Osteoblast (primary cell): ENCODE measurements at places on chromosomes 16 and 17. TPM values are rescaled to one million over a fixed set of nuclear protein-coding genes. Genes with fewer than 3 reads are reported as not detected.
A peak's percentile ranks its signal among the peaks of the same experiment; 100 is the strongest.

Gene G6PC1
- not detected in 2 replicates for total RNA-seq

GRCh38 chr17:33779234-33779591, 475.9 kb upstream of the CCL2 start:
- DNase-seq, result peak; percentile 73

DNA sequence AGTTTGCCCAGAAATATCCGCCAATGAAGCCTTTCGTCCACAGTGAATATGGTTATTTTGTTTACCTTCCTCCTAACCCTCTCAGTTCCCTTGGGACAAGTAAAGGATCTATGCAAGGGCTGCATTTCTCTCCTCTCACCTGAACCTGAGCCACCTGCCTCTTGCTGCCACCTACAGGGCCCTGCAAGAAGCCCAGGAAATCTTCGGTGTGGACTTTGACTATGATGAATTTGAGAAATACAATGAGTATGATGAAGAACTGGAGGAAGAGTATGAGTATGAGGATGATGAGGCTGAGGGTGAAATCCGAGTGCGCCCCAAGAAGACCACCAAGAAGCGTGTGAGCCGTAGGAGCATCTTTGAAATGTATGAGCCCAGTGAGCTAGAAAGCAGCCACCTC, 14.0 kb downstream of the SUPT6H start:
- DNase-seq, result no peak

DNA sequence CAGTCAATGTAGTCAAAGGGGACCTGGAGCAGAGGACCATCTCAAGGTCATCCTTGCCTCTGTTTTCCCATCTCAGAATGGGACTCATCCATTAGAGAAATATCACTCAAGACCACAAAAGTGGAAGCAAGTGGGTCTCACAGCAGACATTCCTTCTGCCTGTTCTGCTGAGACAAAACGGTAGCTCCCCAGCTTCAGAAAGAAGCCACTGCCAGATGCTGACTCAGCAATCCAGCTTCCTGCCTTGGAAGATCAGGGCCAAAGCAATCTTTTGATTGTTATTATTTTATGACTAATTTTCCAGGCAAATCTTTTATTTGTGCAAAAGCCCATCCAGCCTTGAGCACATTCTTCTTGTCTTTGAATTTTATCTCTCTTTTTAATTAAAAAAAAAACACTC, 86.8 kb downstream of the CCT6B start:
- no peak for DNase-seq

DNA sequence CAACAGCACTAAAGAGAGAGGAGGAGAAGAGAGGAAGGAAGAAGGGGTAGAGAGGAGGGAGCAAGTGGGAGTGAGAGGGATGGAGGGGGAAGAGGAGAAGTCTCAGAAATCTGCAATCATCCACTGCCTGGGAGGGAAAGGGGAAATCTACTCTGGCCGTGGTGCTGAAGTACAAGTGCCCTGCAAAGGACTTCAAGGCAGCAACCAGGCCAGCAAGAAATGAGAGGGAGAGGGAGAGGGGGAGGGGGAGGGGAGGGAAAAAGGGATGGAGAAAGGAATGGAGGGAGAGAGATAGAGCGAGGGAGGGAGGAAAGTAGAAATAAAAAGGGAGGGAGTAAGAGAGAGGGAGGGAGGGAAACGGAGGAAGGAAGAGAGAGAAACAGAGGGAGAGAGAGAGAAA, 130.8 kb upstream of the EEF2KMT start:
- DNase-seq, result no peak

DNA sequence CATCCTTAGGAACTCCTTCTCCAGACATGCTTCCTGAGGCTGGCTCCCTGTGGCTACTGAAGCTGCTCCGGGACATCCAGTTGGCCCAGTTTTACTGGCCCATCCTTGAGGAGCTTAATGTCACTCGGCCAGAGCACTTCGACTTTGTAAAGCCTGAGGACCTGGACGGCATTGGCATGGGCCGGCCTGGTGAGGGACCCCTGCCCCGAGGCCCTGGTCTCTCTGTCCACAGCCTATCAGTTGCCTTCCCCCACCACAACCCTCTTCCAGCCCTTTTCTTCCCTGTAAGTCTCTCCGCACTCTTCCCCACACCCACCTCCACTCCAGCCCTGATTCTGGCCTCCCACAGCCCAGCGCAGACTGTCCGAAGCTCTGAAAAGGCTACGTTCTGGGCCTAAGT, 2.0 kb downstream of the TNK1 start:
- peak; percentile 68 for DNase-seq

- peak; percentile 62 for DNase-seq
Observed at GRCh38 chr17:50837980-50838954, 2.9 kb downstream of the WFIKKN2 start.

DNA sequence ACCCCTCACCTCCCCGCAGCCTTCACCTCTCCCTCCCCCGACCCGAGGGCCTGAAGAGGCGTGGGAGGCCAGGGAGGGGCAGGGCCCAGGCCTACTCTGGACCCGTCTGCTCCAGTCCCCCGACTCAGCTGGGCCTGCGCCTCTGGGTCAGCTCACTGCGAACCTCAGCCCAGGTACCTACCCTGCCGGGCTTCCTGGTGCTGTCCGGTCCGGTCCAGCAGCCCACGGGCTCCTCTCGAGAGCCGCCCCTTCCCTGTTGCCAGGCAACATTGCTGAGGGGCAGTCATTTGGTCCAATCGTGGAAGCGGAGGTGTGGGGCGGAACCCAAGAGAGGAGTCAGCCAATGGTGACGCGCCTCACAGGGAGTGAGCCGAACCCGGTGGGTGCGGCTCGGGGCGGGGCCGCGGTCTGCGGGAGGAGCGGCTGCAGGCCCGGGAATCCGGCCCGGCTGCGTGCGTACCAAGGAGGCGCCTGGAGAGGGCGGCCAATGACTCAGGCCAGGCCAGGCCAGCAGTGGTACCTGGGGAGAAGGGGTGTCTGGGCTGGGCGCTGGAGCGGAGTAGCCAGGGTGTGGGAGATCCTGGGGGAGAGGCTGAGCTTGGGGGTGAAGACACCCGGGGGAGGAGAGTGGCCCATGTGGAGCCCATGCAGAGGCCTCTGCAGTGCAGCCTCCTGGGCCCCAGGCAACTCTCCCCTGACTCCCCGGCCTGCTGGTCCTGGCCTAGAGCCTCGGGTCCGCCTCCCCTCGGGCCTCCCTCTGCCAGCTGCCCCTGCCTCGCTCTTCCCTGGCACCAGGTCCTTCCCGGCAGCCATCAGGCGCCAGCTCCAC, at the start of gene MEAK7:
Gene MEAK7 (minus strand): TSS at position 240 of the 829 bp plus-strand sequence. CDS start 6,573 bp downstream, outside the sequence.
- peak; percentile 99 for DNase-seq
